ENCODE measurements at places on chromosomes 2 and 18.

DNA sequence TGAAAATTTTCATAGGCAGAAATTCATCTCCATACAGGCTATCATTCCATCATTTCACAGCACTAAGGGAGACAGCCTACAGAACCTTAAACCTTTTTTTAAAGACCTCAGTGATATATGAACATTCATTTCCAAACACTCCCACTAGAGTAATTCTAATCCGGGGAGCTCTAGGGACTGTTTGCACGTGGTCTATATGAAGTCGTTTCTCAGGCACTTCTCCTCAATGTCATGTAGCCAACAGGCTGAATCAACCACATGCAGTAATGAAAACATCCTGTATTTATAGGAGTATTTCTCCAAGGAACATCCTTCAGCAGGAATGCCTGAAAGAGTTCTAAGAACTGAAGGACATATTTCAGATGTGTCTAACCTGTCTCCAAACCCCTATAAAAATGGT is 97.3 kb upstream of the CREB1 start:
- DNase-seq: no peak

DNA sequence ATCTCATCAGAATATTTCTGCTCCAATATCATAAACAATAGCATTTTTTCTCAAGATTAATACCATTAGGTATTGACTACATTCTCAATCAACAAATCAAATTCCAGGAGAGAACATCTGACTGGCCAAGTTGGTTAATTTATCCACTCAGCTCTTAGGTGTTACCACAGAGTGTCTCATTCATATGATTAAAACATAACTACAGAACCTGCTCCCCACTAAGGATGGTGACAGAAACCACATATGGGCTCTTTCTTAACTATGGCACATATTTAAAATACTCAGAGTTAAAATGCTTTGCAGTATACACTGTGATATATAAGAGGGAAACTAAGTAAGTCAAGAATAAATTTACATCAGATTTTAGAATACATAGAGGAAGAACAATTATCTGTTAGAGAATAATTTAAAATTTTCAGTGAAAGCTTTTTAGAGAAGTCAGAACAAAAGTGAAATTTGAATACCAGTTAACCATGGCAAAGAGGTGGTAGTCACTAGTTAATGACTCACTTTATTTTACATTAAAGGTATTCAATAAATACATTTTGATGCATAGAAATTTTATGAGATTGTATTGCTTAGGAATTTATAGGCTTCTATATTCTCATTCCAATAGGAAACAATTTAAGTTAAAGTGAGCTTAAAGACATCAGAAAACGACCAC is 1120.8 kb upstream of the TMEFF2 start:
- no peak for DNase-seq

- DNase-seq: no peak
These were observed 95.1 kb downstream of the MTCL1 start for GRCh38 chr18:8800445-8800844.

DNA sequence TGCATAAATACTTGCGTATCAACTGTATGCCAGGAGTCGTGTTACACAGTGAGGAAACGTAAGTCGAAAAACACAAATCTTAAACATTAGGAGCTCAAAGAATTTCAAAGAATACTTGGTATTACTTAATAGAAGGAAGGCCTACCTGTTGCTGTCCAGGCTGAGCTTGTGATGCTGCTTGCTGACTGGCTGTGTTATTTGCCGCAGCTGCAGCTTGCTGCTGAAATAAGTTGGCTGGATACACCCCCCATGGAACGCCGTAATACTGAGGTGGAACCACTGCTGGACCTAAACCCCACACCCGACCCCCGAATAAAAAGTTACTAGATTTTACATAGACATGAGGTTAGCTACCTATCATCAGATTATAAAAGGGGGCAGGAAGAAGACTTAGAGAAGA is 56.4 kb downstream of the PUM2 start:
- DNase-seq: no peak

DNA sequence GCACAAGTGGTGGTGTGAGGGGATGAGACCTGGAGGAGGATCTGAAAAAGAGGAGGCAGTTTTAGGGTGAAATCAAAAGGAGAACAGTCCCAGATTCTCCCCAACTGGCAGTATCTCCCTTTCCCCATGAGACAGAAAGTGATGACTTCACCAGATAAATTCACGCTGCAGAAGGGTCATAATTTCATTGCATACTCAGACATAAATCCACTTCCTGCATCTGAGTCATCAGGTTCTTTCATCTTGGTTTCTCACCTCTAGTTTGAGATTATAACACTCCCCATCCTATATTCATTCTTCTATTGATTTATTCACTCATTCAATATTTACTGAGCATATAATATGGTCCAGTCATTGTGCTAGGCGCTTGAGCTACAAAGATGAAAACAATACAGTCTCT is 64.7 kb downstream of the CCDC148 start:
- DNase-seq: no peak

- no peak for DNase-seq
These were observed 161.2 kb upstream of the XIRP2 start for GRCh38 chr2:166727095-166727494.

DNA sequence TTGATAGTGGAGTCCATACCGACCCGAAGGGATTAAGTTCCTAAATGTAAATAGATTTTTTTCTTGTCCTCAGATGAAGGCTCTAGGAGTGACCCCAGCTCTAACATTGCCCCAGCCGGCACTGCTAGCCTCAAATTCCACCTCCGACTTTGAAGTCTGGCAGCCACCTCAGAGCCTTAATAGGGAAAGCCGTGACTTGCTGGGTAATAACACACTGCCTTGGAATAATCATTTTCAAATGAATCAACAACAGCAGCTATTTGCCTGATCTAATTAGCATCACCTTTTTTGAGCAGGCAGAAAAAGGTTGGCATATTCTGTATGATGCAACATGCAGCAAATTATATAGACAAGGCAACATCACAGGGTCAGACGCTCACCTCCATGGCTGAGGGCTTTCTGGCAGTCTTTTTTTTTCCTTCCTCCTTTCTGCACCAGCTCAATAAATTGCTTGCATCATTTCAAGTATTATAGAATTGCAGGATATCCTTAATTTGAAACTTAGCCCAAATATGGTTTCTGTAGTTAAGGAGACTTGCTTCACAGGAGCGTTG is 276.5 kb upstream of the ATP5MC3 start:
- no peak for DNase-seq

DNA sequence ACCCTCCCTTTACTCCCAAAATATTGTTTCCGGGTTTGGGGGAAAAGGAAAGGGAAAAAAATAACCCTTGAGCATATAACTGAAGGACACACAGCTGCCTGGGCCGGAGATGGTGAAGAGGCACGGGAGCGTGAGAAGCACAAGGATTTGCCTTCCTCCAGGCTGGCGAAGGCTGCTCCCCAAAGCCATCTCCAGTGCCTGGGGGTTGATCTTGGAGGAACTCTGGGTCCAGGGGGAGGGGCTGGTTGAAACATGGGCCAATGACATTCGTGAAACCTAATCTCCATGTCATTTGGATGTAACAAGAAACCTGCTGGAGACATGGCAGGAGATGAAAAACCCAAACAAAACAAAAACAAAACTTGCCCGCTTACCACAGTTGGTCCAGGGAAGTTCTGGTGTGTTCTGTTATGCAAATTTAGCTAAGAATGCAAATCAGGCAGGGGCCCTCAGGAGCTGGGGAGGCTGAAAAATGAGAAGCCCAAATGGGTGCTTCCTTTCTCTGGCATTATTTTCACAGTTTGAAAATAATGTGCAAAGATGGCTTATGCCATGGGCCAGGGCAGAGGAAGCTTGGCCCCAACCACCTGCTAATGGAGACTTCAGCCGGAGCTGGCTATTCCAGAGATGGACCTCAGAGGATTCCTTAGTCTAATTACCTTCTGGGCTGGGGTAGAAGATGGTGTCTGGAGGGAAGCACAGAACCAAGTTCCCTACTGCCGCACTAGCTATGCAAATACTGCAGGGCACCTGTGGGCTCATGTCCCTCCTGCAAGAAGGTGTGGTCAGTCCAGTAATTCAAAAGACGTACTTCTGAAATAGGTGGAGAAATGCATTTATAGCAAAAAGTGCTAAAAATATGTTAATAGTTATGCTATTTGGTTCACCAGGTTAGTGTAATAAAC is 180.9 kb downstream of the BCL2 start:
- no peak for DNase-seq

- no peak for DNase-seq
These were observed 4.7 kb downstream of the CYTIP start for GRCh38 chr2:157438863-157439823.

DNA sequence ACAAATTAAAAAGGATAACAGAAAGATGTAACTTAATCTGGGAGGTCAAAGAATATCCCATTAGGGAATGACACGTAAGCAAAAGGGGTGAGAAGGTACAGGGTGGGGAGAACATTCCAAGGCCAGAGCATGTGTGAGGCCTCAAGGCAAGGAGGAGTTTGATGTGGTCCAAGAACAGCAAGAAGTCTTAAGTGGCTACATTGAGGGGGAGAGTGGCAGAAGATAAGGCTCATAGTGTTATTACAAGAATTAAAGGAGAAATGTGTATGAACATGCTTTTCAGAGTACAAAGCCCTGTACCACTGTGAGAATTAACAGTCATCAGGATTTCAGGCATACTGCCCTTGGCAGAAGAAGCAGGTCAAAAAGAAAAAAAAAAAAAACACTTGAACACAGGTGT is 174.4 kb upstream of the ERBB4 start:
- no peak for DNase-seq

GRCh38 chr2:129212299-129212958 is 767.0 kb upstream of the RAB6C start:
- DNase-seq: no peak

GRCh38 chr2:118118479-118118878 is 30.2 kb downstream of the INSIG2 start:
- no peak for DNase-seq

- no peak for DNase-seq
These were observed 13.1 kb downstream of the SEH1L start for GRCh38 chr18:12960853-12961397.

- DNase-seq: no peak
These were observed 13.0 kb downstream of the ATIC start for GRCh38 chr2:215324811-215325210.

DNA sequence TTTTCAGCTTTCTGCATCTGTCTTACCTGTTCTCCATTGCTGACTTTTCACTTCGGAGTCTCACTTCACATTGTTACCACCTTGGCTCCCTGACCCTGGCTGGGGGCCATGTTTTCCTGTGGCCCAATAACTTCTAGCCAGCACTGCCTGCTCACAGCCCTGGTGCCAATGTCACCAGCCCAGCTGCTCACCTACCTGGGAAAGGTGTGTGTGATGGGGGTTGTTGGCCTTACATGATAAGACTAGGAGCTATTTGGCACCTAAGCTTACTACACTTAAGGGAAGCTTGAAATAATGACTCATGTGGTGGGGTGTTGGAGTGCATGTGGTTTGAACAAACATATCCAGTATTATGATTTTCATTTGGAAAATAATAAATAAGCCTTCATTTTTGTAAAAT is 37.5 kb upstream of the PGAP1 start:
- no peak for DNase-seq

- no peak for DNase-seq
These were observed 601 bp downstream of the WDR35 start for GRCh38 chr2:19989342-19989666.

GRCh38 chr2:54840559-54841468 is 117.4 kb downstream of the EML6 start:
- DNase-seq: no peak

- no peak for DNase-seq
These were observed 2.5 kb upstream of the DHRS9 start for GRCh38 chr2:169066897-169067296.

Measured in T-helper 1 cell (primary cell).